ENCODE measurements at places on chromosomes 12 and 14.

GRCh38 chr12:14545144-14546124, 22.2 kb downstream of the PLBD1 start:
- no peak for DNase-seq

- DNase-seq = no peak
These were observed 109.8 kb upstream of the BCAT1 start for GRCh38 chr12:25058658-25059058.

DNA sequence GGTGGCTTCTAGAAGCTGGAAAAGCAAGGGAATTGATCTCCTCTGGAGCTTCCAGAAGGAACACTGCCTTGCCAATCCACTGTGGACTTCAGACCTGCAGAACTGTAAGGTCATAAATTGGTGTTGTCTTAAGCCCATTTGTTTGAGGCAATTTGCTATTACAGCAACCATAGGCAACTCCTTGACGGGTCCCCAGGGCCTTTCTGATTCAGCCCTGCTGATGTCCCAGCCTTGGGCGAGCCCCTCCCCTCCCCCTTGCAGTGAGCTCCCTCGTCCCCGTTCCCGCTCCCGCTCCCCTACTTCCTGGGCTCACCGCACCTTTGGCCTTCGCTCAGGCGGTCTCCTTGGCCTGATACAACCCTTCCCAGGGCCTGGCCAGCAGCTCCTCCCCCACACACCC, 18.9 kb upstream of the DIO3 start:
- DNase-seq = no peak

DNA sequence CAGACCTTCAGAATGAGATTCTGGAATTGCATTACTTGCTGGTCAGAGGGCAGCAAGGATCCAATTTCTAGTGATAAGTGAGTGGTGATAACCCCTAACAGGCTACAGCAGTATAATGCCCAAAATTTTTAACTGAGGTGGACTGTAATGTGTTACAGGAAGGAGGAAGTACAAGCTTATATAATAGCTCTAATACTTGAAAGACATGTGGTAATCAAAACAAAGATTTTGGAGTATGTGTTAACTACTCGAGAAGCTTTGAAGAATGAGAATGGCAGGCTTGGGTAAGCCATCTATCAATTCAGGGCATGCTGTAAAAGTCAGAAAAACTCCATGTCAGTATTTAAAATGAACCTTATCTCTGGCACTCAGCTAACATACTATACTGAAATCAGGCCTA, 70.5 kb downstream of the ANKS1B start:
- DNase-seq = no peak

- DNase-seq = no peak
These were observed 53.6 kb upstream of the CD163 start for GRCh38 chr12:7557227-7557626.

GRCh38 chr14:69008421-69008884, 29.4 kb upstream of the ACTN1 start:
- DNase-seq = no peak

DNA sequence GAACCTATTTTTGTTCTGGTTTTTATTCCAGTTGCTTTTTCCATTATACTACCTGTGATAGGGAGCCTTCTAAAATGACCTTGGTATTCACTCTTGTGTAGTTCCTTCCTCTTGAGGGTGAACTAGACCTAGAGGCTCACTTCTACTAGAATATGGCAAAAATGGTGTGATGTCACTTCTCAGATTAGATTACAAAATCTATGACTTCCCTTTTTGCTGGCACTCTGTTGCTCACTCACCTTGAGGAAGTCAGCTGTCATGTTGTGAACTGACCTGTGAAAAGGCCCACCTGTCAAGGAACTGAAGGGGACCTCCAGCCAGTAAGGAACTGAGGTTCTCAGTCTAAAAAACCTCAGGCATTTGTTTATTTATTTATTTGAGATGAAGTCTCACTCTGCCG, 5.7 kb downstream of the MIPOL1 start:
- no peak for DNase-seq

DNA sequence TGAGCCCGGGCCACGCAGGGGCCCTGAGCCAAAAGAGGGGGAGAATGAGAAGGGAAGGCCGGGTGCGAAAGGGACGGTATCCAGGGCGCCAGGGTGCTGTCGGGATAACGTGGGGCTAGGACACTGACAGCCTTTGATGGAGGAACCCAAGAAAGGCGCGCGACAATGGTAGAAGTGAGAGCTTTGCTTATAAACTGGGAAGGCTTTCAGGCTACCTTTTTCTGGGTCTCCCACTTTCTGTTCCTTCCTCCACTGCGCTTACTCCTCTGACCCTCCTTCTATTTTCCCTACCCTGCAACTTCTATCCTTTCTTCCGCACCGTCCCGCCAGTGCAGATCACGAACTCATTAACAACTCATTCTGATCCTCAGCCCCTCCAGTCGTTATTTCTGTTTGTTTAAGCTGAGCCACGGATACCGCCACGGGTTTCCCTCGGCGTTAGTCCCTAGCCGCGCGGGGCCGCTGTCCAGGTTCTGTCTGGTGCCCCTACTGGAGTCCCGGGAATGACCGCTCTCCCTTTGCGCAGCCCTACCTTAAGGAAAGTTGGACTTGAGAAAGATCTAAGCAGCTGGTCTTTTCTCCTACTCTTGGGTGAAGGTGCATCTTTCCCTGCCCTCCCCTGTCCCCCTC, 3.0 kb downstream of the SSTR1 start:
- no peak for DNase-seq

GRCh38 chr12:95351748-95352147, 122.2 kb upstream of the METAP2 start:
- DNase-seq = no peak

- no peak for DNase-seq
These were observed 143.8 kb upstream of the ARID2 start for GRCh38 chr12:45585522-45586230.

DNA sequence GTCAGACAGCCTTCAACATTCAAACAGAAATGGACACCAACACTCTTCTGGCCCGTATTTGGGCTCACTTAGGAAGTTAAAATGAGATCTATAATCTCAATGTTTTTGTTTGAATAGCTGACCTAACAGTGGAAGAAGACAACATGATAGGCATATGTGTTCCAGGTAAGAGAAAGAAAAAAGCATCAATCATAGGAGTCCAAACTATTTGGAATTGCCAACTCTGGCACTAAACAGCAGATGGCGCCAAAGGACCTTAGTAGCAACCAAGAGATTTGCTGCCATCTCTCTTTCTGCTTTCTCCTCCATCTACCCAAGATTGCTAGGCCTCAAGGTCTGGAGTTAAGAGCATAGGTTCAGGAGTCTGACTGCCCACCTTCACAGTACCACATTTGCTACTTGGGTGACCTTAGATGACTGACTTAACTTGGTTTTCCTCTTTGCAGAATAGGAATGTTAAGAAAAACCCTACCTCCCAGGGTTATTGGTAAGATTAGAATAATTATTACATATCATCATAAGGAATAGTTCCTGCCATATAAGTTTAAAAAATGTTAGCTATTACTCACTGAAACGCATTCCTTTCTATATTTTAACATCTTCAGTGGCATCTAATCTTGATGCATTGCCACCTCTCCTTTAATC, 30.2 kb downstream of the PEX5 start:
- peak; percentile 71 for DNase-seq

- no peak for DNase-seq
These were observed 179.2 kb downstream of the KICS2 start for GRCh38 chr12:64042911-64043310.

GRCh38 chr12:116508145-116509121, 50.7 kb upstream of the MAP1LC3B2 start:
- DNase-seq = peak; percentile 59

DNA sequence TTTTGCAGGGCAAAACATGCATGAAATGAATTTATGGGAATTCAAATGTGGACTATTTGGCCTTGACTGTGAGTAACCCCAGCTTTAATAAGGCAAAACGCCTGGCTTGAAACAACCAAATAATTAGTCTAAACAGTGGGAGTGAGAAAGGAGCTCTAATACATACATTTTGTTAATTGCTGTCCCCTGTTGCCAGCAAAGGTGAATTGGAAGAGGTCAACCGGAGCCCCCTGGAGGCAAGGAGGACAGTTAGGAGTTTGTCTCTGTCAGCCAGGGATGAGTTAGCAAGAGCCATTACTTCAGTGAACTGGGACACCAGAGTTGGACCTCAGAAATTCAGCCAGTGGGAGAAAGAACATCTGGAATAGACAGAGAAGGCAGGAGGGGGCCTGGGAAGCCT, 17.4 kb downstream of the KRT76 start:
- no peak for DNase-seq

DNA sequence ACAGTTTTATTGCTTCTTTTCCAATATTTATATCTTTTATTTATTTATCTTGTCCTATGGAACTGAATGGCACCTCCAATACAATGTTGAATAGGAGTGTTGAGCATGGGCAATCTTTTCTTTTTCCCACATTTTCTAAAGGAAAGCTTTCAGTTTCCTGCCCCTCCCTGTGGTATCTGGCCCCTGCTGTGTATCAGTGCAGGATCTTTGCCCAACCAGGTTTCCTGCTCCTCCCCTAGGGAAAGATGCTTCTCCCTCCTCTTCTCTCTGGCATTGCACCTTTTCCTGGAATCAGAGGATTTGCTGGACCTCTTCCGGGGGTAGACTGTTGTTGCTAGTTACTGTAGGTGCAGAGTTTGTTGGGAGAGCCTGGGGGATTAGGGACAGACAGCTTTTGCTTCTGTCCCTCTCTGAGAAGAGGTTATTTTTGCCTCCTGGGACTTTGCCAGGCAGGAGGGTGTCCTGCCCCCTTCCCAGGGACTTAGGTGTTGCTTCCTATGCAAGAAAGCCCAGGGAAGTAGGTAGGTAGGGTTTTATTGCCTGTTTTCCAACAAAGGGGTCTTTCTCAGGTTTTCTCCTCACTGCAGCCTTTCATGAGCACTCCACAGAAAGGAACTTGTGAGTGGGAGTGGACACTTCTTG, 67.6 kb downstream of the POLR3B start:
- no peak for DNase-seq

GRCh38 chr12:42483521-42483790, 106.1 kb downstream of the PRICKLE1 start:
- DNase-seq = no peak

GRCh38 chr14:104734051-104734587, 10.1 kb downstream of the ADSS1 start:
- no peak for DNase-seq

GRCh38 chr12:46303039-46303666, 34.3 kb upstream of the SLC38A1 start:
- peak; percentile 63 for DNase-seq

DNA sequence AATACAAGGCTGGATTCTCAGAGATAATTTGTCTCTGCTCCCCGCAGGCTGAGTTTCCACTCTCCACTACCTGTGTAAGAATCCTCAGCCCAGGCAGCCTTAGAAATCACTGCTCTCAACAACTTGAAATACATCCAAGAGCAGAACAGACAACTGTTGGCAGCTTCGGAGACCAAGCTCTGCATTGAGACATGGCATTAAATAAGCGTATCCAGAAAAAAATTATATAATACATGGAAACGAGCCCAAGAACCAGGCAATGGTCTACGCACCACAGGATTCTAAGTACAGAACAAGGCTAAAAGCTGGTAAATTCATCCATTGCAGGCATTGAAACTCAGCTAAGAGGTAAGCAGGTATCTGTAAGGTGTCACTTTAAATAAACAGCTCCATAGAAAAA, 165.5 kb upstream of the DIO3 start:
- DNase-seq = no peak

- no peak for DNase-seq
These were observed 963 bp downstream of the TCTN2 start for GRCh38 chr12:123671876-123672275.

- no peak for DNase-seq
These were observed 91.2 kb downstream of the CEP128 start for GRCh38 chr14:80850197-80850814.
